Stimulated activated CD8-positive, alpha-beta memory T cell treated with anti-CD3 and anti-CD28 coated beads, Interleukin-2, amount 100 ng/mL, for 1 hour (primary cell): ENCODE measurements at places on chromosomes 3 and 15.

GRCh38 chr15:47366884-47367283 is 350.4 kb upstream of the SEMA6D start:
- no peak for DNase-seq

- DNase-seq, result no peak
Measured at GRCh38 chr3:138003069-138003468, 6.9 kb upstream of the CLDN18 start.

GRCh38 chr15:36807134-36807764 is 227.8 kb downstream of the CDIN1 start:
- no peak for DNase-seq

- DNase-seq, result no peak
Measured at GRCh38 chr3:107853821-107854220, 237.0 kb downstream of the CD47 start.

DNA sequence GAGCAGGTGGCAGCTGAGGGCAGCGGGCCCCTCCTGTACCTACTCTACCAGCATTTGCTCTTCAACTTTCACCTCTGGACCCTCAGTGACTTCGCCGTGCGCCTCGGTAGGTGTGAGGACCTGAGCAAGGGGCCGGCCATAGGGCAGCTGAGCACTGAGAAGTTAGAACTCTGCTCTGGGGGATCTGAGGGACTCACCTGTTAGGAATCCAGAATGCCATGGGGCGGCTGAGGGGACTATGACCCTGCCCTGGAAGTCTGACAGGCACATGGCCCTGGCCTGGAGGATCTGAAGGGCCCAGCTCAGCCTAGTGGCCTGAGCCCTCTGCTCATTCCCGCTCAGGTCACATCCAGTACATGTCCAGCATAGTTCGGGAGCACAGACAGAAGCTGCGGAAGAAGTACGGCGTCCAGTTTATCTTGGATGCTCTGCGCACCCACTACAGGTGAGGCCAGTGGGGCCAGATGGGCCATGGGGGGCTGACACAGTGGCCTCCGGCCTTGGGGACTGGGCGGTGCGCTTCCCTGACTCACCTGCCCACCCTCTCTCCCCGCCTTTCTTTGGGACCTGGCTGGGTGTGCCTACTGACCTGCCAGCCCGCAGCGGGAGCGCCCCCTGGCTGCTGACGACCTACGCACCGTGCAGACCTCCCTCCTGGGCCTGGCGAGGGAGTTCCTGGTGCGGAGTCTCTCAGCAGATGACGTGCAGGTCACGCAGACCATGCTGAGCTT is 18.8 kb downstream of the NBEAL2 start:
- DNase-seq, result peak; percentile 59

DNA sequence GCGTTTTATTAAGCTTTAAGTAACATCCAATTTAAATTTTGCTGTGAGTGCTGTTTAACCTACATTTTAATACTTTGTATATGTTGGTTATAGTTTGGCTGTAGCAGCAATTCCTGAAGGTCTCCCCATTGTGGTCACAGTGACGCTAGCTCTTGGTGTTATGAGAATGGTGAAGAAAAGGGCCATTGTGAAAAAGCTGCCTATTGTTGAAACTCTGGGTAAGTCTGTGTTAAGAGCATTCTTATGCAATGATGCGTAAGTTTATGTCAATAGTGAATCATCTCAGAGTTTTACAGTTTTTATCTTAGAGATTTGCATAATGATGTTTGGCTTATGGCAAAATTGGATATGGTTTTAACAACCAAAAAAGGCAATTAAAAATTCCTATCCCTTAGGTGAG is 62.7 kb downstream of the ASTE1 start:
- DNase-seq, result no peak

GRCh38 chr15:84991014-84991712 is 9.5 kb downstream of the PDE8A start:
- no peak for DNase-seq

- no peak for DNase-seq
Measured at GRCh38 chr3:190601622-190602021, 87.7 kb downstream of the IL1RAP start.

DNA sequence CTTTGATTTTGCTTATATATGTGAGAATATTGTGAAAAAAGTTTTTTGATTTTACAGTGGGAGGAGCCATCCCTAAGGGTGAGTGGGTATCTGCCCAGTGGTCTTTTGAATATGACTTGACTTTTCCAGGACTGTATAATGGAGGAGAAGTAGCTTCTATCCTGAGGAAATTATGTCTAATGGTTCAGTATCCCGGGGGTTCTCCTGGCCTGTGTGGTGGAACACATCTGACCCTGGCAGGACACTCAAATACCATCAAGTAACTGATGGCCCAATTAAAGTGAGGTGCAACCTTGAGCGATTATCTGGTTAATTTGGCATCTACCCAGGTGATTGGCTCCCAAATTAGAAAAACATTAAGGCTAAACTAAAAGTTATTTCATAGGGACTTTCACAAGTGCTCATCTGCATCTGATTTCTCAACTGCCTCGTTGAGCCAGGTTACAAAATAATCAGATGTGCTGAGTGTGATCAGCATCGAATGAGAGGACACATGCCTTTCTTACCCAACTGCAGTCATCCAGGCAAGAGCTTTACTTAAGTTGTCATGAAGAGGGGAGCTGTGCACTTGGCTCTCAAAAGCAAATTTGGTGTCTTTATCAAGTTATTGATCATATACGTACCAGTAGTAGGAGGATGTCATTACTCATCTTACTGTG is 201.4 kb downstream of the IL5RA start:
- DNase-seq, result no peak

- DNase-seq, result no peak
Measured at GRCh38 chr3:15542614-15543013, 21.1 kb upstream of the COLQ start.

DNA sequence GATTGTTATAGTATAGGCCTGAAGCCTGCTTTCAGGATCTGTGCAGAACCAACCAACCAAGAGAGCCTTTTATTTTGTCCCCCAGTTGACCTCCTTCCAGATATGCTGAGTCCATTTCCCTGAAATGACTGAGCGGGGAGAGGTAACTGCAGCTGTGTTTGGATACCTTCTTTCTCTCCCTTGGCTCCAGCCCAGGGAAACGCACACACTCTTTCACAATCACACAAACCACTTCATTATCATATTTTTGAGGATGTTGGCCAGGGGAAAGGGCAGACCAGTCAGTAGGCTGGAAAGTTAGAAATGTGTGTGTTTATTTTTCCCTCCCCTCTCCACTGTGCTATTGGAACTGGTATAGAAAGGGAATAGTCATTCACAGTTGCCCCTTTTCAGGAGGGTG is 417.7 kb upstream of the TBL1XR1 start:
- DNase-seq, result no peak

DNA sequence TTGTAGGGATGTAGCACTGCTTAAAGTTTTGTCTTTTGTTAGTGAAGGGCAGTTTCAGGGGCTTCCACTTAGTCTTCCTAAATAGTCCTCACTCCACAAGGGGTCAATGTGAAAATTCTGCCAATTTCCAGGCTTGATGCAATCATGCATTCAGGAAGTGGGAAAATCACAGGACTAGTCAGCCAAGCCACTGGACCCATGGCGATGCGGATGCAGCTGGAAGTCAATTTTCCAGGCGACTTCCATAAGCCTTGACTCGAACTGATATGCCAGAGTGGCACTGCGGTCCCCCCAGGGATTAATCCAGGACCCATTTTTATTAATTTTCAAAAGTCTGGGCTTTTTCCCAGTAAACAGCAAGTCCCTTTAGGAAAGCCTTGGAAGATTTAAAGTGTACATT is 26.1 kb downstream of the GBE1 start:
- DNase-seq, result no peak

DNA sequence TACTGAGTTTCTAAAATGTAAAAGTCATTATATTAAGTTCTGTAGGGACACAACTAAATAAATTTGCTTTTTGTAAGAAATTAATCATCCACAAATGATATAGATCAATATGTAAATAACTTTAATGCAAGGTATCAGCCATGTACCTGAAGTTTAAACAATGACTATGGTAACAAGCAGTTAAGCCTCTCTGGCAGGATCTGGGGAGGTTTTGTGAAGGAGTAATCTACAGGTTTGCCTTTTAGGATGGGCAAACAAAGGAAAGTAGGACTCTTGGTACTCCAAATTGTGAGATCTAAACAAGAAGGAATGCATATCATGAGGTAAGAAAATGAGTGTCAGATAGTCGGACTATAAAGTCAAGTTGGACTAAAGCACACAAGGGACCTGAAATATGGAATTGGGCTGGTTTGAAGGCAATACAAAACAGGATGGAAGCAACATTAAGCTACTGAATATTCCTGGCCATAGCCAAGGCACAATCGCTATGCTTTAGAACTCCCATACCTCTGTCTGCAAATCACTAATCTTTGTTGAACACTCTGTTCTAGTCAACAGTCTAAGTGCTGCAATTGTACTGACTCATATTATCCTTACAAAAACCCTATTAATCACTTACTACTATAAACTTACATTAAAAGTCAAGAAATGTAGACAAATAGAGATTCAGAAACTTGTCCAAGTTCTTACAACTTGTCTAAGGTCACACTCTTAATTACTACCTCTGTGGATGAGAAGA is 412.8 kb downstream of the DIPK2A start:
- DNase-seq, result no peak

- DNase-seq, result no peak
Measured at GRCh38 chr3:179164857-179165256, 16.7 kb downstream of the PIK3CA start.

- no peak for DNase-seq
Measured at GRCh38 chr3:151526757-151527156, 65.9 kb upstream of the IGSF10 start.

- DNase-seq, result no peak
Measured at GRCh38 chr3:112351823-112352222, 18.9 kb downstream of the CD200 start.

- DNase-seq, result no peak
Measured at GRCh38 chr3:189282741-189283140, 111.0 kb downstream of the TPRG1 start.

GRCh38 chr3:13015286-13016082 is 57.7 kb downstream of the IQSEC1 start:
- DNase-seq, result peak; percentile 26

DNA sequence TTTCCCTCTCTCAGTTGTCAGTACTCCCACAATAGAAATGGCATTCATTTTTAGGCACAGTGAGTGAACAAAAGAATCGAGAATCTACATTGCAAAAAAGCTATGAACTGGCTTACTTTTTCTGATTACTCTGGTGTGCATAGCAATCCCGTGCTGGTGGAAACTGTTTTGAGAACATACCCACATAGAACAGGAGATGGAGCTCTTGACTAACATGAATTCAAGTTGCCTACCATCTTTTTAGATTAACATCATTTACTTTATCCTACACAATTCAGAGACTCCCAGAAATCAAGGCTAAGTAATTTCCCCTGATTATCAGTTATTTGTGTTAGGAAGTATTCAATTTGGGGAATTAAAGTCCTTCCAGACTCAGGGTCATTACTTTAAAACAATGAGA is 326.6 kb downstream of the ARPP21 start:
- DNase-seq, result no peak

DNA sequence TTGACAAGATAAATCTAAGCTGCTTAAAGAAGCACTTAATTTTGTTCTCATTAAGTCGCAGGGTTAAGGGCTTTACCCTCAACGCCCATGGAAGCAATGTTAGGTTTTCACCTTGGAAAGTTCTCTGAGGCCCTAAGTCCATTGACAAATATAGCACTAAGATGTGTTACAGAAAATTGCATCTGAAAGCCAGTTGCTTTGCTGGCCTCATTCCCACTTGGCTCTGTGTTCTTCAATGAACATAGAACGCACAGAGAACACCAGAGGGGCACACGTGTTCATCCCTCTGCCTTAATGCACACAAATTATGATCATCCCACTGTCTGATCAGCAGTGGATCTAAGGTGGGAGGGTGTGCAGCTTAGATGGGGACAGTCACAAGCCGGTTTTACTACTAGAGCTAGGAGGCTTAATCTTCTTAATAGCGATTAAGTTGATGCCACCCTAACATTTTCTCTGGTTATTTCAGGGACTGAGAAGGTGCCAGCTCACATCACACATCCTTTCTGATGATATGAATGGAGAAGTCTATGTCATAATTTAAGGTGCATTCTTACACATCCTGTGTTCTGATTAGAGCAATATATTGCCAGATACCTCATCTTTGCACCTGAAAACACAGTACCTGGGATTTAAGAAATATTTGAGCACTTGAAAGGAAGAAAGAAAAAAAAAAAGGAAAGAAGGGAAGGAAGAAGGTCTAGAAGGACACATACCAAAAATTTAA is 224.4 kb upstream of the ICE2 start:
- DNase-seq, result no peak

GRCh38 chr3:6551165-6551564 is 309.8 kb upstream of the GRM7 start:
- DNase-seq, result no peak

GRCh38 chr15:50815958-50816590 is 50.6 kb upstream of the SPPL2A start:
- DNase-seq, result no peak

DNA sequence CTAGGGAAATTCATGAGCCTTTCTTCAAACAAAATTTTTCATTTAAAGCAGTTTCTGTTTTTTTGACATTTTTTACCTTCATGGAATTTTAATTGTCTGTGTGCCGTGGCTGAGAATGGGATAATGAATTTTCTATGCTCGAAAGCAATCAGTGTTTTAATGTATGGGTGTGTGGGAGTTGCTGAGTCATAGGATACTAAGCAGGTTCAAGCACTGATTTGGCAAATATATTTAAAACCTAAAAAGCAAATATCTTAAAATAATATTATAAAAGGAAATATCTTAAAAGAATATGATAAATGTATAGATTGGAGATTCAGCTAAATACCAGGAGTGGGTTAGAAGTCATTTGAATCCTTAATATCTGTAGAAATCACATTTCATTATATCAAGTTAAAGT is 173.6 kb upstream of the LRRFIP2 start:
- no peak for DNase-seq

- DNase-seq, result no peak
Measured at GRCh38 chr3:57275393-57275792, 17.1 kb downstream of the ASB14 start.

- no peak for DNase-seq
Measured at GRCh38 chr3:148974726-148975125, 16.6 kb upstream of the GYG1 start.

- no peak for DNase-seq
Measured at GRCh38 chr3:164208048-164208447, 870.2 kb downstream of the SI start.

DNA sequence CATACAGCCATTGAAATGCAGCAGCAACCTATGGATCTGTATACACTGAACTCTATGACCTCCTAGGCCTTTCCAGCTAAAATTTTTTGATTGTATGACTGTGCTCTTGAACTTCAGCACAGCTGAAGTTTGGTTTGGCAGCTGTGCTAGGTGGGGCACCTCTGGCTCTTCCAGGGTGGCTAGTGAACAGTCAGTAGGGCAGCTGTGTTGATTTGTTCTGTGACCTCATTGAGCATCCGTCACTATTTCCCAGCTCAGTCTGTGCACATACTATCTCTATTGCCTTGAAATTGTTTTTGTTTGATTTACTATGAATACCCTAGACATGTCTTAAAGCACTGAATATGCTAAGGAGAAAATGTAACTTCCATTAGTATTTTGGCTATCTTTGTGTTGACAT is 363.2 kb upstream of the NAALADL2 start:
- DNase-seq, result no peak

GRCh38 chr3:141845407-141846049 is 30.9 kb upstream of the ATP1B3 start:
- peak; percentile 7 for DNase-seq
